Stimulated activated CD4-positive, alpha-beta T cell treated with anti-CD3 and anti-CD28 coated beads, TNF-alpha, amount 100 ng/mL, for 48 hours (primary cell): ENCODE measurements at places on chromosomes 6 and 20.
A peak's percentile ranks its signal among the peaks of the same experiment; 100 is the strongest.

- DNase-seq, result no peak
These were observed 209.1 kb downstream of the ERMARD start for GRCh38 chr6:169960521-169960885.

- DNase-seq, result no peak
These were observed 83.4 kb downstream of the TCP11 start for GRCh38 chr6:35057449-35058357.

- no peak for DNase-seq
These were observed 54.4 kb downstream of the FKBP5 start for GRCh38 chr6:35634316-35634715.

DNA sequence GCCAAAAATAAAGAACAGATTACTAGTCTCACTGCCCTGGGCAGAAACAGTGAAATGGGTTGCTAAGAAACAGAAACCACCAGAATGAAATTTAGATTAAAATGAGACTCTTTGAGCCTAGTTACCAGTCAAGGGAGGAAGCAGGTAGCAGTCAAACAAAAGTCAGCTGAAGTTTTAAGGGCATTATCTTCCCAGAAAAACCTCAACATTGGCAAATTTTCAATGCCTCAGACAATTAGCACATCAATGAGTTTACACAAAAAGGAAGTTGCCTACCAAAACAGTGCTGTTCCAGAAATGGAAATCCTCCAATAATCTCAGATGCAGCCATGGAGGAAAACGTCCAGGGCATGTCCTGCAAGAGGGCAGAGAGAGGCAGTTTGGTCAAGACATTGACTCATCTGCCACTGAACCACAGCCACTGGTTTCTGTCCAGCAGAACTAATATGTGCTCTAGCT is 399.7 kb upstream of the ADGRB3 start:
- no peak for DNase-seq

GRCh38 chr6:150025201-150025917 is at the start of gene RAET1L:
RAET1L (minus strand) TSS chr6:150025532; CDS start chr6:150025471, 61 bp downstream.
- no peak for DNase-seq

DNA sequence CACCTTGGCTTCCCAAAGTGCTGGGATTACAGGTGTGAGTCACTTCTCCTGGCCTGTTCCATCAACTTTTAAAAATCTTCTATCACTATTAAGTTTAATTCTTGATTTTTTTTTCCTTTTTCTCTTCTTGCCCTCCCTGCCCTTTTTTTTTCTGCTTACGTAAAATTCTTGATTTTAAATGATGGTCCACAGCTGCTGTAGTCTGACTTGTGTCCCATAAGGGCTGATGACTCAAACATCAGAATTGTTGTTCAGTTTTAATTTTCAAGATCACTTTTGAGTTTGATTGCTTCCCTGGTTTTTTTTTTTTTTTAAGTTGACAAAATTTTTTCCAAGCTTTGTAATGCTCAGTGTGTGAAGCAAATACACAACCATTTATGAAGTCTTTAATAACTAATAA is 61.9 kb downstream of the CBFA2T2 start:
- DNase-seq, result no peak

DNA sequence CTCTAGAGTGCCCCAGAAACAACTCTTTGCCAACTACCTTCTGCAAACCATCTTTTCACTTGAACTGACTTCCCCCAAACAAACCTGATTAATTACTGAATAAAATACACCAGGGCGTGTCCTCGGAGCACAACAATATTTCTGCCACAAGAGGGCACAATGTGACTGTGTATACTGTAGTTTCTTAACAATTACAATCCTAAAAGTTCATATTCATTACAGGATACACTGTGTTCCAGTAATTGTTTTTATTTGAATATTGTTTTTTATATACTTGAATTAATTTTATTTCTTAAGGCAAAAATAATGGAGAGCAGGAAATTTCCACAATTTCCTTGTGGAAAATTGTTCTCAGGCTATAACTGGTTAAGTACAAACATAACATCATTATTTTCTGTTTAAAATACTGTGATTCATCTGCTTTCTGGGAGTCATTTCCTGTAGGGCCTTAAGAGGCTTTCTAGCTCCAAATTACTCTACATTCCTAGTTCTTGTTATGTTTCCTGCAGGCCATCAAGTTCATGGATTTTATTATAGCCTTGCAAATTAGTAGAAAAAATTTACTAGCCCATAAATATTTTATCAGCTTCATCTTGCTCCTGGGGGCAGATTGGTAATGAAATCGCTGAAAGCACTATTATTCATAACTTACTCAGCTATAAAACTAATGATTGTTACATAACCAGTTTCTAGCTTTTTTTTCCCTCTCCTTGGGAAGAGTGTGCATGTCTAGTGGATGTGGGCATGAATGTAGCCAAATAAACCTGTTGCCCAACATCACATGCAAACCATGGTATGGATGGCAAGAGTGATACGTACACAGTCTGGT is 51.9 kb upstream of the SLC22A16 start:
- DNase-seq, result peak; percentile 44

DNA sequence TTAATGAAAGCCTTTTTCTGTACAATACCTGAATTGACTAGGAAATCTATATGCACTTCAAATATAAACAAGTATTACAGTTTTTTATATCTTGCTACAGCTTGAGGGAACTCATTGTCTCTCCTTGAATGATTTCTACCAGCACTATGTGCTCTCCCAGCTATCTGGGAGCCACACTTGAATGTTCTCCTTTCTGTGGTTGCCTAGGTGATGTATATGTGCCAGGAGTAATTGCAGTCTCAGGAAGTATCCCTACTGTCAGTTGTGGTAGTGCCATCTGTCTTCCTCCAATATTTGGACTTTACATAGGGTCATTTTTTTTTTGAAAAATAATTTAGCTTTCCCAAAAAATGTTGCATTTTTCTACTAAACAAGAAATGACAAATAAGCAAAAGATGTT is 288.0 kb upstream of the PLCB4 start:
- no peak for DNase-seq

- DNase-seq, result no peak
These were observed 274.7 kb downstream of the TFAP2A start for GRCh38 chr6:10140136-10140535.

DNA sequence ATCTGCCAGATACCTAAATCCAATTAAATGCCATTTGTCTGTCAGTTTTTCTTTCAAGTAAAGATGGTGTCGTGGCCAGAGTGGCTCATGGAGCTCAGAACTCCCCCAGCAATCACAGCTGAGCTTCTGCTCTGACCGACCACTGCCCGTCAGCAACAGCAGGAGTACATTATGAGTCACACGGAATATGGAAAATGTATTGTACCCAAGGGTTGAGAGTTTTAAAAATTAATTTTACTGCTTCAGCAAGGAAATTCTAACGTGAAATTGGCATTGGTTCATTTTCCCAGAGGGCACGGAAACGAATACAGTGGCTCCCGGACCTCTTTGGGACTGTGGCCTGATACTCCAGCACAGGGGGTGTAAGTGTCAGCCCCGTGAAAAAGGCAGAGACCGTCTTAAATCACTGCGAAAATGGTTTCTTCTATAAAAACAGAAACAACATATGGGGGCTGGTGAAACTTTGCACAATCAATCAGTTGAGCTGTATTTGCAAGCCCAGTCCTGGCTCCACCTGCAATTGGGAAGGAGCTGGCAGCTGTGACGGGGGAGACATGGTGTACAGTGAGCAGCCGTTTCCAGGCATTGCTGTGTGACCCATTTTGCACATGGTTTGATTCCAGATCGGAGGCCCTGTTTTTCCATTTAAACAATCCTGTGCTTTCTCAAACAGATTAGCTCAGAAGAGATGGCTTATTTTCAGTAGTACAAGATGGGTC is 12.8 kb downstream of the NPEPL1 start:
- DNase-seq, result no peak

DNA sequence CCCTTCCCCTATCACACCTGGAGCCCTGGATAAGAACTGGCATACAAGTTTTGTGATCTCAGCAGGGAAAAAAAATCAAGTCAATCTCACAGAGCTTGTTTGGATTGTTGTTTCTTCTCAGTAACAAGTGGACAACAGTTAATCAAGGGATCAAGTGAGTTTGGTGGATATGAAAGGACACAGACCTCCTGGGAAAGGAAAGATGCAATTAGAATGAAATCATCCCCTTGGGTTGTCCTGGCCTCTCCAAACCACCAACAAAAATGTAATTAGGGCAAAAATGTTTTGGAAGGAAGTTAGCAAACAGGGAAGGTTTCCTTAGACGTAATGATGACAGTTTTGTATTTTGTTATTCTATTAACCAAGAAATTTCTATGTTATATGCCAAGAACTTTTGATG is 99.1 kb upstream of the PRDM1 start:
- no peak for DNase-seq

GRCh38 chr6:52307900-52308372 is 23.4 kb upstream of the MCM3 start:
- DNase-seq, result no peak

DNA sequence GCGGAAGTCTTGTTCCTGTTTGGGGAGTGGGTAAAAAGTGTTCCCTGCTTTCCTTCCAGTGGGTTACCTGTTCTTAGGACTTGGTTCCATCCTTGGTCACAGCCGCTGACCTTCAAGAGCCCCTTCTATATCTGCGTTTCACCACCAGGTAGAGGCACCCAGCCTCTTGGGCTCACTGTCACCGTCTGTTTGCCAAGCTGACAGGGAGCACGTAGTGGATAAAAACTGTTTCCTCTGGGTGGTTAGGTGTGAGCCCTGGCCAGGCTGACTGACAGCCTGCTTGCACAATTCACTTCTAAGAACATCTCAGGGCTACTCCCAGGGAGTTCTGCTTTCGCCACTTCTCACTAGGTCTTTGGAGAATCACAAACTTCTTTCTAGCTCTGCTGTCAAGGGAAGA is 1.8 kb upstream of the JPH2 start:
- DNase-seq, result no peak

DNA sequence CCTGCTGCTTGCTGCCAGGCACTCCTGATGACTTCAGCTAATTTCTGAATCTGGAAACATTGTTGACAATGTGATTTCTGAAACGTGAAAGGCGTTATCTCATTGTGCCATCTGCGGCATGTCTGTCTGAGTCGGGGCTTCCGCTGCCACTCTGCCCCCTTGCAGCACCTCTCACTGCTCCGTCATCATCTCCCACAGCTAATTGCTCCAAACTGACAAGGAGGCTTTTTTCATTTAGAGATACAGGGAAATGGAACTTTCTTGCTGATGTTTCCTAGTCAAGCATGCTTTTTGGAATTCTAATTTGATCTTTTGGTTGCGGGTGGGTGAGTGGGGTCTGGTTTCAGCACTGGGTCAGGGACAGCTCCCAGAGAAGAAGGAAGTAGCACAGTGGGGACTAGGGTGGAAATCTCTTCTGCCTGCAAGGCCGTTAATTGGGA is 233.5 kb downstream of the DHX35 start:
- no peak for DNase-seq

- DNase-seq, result no peak
These were observed 7.4 kb upstream of the PCK1 start for GRCh38 chr20:57553376-57554018.

DNA sequence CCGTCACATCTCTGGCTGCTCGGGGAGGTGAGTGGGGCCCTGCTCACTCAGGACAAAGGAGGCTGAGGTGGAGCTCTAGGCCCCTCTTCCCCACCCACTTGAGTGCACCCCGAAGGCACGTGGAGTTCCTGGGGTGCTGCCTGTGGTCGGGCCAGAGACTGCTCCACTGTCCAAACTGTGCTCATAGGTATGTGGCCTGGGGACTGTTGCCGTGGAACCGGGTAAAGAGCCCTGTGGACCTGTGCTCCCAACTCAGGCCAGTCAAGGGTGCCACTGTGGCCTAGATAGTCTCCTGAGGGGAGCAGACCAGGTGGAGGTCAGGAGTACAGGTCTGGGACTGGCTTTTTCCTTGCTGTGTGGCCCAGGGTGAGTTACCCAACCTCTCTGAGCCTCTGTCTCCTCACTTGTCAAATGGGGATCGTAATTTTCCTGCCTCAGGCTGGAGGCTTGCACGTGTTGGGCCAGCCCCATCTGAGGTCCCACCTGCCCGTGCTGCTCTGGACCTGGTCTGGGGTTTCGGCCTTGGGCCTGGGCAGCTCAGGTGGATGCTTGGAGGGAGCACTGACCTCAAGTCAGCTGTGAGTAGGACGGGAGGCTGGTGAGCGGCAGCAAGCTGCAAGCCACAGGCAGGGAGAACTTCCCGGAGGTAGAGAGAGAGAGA is 12.4 kb upstream of the NPBWR2 start:
- no peak for DNase-seq

DNA sequence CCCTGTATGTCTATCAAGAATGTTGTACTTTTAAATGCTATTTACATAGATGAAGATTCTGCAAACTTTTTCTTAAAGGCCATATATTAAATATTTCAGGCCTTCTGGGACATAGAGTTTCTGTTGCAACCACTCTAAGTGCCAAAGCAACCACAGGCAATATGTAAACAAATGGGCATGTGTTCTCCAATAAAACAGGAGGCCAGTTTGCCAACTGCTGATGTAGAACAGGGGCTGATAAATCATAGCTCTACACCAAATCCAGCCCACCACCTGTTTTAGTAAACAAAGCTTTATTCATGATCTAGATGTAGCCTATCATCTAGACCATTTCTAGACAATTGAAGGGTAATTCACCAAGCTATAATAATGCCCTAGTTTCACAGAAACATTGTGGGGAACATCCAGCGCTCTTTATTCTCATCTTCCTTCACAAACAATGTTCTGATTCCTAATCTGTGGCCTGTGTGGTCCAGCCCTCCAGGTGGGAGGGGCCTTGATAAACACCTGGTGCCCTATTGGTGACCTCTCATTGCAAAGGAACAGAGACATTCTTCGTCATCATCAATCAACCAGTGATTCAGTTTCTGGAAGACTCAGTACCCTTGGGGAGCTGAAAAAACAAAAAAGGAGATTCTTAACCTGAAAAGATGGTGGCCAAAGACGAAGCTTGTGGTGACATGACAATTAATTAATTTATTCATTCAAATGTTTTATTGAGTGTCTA is 80.2 kb downstream of the PREP start:
- no peak for DNase-seq

GRCh38 chr20:62025832-62026563 is 39.7 kb downstream of the TAF4 start:
- DNase-seq, result no peak

DNA sequence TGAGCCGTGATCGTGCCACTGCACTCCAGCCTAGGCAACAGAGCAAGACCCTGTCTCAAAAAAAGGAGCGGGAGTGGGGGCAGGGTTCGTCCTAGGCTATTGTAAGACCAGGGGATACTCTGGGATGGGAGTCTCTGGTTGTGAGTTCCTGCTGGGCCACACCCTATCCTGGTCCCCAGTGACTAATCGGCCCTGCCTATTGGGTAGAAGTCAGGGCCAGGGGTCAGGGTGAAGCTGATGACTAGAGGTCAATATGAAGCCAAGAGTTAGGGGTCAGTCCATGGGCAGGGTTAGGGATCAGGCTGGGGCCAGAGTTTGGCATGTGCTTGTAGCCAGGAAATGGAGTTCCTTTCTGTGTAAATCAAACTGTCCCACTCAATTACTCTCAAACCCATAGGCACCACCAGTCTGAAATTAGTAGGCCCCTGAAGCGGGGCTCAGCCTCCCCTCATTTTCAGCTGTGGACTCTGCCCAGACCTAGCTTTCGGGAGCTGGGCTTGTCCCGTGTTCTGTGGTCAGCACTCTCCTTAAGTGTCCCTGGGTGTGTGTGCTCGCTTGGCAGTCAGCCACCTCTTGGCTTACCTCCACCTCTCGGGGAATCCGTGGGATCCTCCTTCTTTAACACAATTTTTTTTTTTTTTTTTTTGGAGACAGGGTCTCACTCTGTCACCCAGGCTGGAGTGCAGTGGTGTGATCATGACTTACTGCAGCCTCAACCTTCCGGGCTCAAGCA is 1.8 kb downstream of the HSPA12B start:
- DNase-seq, result no peak

GRCh38 chr20:16819483-16819882 is 71.3 kb downstream of the OTOR start:
- DNase-seq, result no peak

GRCh38 chr6:42226645-42227143 is 9.0 kb upstream of the MRPS10 start:
- DNase-seq, result no peak

GRCh38 chr6:56079751-56080540 is 167.4 kb downstream of the COL21A1 start:
- no peak for DNase-seq
